ENCODE measurements at places on chromosomes 2 and 18.

DNA sequence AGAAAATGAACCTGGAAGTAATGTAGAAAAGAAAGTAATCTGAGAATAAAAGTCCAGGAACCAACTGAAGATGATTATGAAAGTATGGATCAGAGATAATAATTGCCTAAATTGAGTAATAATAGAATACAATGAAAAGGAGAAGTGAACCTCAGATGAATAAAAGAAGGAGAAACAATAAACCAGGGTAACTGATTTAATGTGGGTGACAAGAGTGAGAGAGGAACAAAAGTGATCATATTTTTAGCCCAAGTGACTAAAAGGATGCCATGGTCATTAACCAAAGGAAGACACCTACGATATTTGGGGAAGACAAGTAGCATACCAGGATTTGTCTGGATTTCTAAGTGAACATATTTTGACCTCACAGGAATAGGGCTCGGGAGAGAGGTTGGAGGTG lies 600.6 kb downstream of the RNF144A start:
- DNase-seq, result no peak

DNA sequence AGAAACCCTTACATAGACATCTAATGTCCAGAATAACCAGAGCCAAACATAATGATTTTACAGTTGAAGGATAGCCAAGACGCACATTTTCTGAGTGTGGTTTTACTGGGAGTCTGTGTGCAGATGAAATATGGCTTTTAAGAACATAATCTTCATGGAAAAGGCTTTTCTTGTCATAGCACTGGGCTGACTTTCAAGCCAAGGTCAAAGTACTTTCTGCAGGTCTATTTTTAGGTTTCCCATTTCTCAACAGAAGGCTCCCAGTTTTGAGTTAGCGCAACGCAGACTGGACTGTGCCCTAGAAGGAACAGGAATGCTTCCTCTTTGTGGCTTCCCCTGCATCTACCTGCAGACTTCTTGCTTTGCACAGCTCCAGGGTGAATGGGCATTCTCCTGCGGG lies 92.3 kb upstream of the UPP2 start:
- DNase-seq, result no peak

GRCh38 chr2:831622-832021 lies 119.0 kb upstream of the SNTG2 start:
- no peak for DNase-seq

GRCh38 chr2:234241656-234242458 lies 191.4 kb downstream of the SPP2 start:
- DNase-seq, result no peak

DNA sequence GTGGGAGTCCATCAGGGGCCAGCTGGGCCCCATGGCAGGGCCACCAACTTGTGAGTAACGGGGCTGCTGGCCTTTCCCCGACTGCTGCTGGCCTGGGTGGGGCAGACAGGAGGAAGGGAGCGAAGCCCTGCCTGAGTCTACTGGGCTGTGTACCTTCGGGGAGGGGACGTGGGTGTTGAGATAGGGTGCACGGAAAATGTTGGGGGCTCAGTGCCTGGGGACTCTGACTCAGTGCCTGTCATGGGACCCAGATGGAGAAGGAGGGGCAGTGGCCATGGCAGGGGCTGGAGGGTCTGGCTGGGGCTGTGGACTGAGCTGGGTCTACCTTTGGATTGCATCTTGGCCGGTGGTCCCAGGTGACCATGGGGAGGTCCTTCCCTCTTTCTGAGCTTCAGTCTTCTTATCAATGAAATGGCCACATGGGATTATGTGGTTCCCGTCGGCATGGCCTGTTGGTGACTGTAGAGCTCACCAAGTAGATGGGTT lies 4.0 kb downstream of the SLC4A3 start:
- no peak for DNase-seq

GRCh38 chr18:75169411-75169810 lies 39.5 kb downstream of the PTGR3 start:
- no peak for DNase-seq

- no peak for DNase-seq
These were observed 329.7 kb upstream of the MEIS1 start for GRCh38 chr2:66105066-66105753.

DNA sequence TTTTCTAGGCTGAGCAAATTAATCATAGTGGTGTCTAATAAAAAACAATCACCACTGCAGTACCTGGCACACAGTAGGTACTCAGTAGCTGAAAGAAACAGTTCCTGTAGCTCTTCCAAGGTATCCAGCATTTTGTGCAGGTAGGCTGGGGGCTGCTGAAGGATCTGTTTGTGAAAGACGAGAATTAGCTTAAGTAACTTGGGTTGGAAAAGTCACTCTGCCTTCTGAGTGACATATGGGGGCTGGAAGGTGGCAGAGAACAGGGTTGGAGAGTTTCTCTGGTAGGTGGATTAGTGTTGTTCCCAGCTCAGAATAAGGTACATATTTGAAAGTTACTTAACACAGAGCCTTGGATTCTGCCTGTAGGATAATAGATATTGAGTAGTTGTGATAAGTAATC lies 72.8 kb downstream of the FMNL2 start:
- DNase-seq, result no peak

GRCh38 chr2:215983581-215984351 lies 29.6 kb downstream of the MREG start:
- DNase-seq, result no peak

GRCh38 chr2:201984800-201985525 lies 48.7 kb upstream of the FZD7 start:
- no peak for DNase-seq

DNA sequence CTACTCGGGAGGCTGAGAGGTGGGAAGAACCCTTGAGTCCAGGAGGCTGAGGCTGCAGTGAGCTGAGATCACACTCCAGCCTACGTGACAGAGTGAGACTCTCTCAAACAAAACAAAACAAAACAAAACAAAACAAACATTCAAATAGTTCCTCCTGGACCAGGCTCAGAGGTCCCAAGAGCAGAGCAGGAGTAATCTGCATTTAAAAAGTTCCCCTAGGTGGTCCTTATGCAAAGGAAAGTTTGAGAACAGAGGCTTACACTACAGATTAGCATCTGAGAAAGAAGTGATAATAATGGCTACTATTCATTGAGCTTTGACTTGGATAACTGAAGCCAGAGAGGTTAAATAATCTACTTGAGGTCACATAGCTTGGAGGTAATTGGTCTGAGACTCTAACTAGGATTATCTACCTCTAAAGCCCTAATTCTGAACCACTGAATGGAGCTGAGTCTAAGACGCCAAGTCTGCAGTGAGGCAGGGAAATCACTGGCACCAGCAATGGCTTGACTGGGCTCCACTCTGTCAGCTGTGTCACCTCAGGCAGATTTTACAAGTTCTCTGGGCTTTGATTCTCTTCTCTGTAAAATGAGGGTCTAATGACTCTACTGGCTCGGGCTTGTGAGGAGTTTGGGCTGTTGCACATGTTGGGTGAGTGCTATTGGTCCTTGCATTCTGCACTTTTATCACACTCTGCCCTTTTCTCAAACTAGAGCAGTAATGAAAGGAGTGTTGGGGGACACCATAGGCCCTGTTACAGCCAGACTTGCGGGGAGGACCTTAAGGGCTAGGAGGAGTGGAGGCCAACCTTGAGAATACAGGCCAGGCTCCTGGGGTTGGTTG lies 29.2 kb upstream of the DLX2 start:
- DNase-seq, result no peak

DNA sequence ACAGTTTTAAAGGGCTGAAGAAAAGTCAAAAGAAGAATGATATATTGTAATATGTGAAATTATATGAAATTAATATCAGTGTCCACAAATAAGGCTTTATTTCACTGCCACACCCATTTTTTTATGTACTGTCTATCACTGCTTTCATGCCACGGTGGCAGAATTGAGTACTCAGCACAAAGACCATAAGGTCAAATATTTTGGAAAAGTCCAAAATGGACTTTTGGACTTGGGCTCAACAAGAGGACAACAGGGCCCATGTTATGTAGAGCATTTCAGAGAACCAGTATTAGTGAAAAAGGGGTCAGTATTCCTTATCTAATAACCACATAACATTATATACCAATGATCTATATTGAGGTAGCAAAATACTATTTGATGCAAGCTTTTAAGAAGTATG lies 427.2 kb downstream of the EPHA4 start:
- DNase-seq, result no peak

DNA sequence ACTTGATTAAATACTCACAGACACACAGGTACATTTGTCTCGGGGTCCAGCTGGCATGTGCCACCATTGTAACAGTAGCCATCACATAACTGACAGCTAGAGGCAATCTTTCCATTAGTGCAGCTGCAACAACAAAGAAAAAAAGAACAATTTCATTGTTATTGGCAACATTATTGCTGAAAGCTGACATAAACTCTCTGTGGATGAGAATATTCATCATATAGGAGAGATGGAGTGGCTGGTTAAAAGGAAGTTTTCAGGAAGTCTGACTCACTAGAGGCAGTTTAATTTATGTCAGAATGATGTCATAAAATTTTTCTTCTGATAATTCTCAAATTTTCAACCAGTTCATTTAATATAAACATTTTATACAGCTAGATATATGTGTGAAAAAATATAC lies 1490.0 kb upstream of the NXPH2 start:
- DNase-seq, result no peak

DNA sequence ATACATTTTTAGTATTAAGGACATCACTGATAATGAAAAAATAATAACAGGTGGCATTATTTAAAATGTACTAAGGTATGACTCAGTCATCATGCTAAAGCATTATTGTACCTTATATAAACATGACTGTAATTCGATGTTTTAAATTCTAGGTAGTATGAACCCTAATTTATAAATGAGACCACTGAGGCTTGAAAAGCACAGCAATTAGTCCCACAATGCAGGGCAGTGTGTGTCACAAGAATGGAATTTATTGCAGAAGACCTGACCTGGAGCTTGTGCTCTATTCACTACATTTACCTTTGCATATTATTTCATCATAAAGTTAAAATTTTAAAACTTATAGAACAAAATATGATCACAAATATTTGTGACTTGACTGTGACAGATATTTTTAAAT lies 358.5 kb upstream of the DSEL start:
- no peak for DNase-seq

GRCh38 chr2:23824777-23825212 lies 102.1 kb downstream of the ATAD2B start:
- no peak for DNase-seq

DNA sequence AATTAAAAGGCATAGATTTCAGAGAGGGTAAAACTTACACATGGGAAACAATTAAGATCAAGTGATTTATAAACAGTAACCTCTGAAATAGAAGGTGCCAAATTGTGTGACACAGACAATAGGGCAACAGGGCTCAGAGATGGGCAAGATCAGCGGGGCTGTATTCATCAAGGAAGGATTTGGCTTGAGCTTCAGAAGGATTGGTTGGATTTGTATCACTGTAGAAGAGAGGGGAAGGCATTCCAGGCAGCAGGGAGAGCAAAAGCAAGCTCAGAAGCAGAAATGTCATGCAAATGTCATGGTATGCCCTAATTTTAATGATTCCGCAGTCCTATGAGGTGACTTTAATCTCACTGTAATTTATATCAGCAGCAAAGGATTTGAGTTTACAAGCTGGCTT lies 415.0 kb upstream of the NRP2 start:
- no peak for DNase-seq

DNA sequence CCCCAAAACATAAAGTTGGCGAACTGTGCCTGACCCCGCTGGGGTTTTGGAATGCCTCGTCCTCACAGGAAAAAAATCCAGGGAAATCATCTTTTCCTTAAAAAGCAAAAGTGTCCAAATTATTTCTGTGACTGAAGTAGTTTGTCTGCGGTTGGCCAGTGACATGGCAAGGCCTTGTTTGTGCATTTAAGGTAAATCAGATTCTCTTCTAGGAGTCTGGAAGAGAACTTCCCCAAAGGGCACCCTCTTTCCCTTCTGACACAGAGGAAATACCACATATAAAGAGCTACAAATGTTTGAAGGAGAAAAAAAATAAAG lies 737 bp upstream of the CYB5A start:
- DNase-seq, result no peak

- no peak for DNase-seq
These were observed 68.9 kb upstream of the ZSWIM2 start for GRCh38 chr2:186917866-186918265.

GRCh38 chr18:11733031-11733430 lies 44.0 kb downstream of the GNAL start:
- DNase-seq, result peak; percentile 32

GRCh38 chr18:5075297-5075696 lies 121.8 kb downstream of the AKAIN1 start:
- DNase-seq, result no peak

- DNase-seq, result no peak
These were observed 44.9 kb upstream of the TWIST2 start for GRCh38 chr2:238802957-238803356.
